ENCODE measurements at places on chromosomes 7 and 10.

- no peak for DNase-seq
Observed at GRCh38 chr10:67618116-67618515, 77.9 kb downstream of the CTNNA3 start.

GRCh38 chr10:119449760-119450461, 92.6 kb downstream of the RGS10 start:
- DNase-seq, result no peak

GRCh38 chr7:133124974-133125373, 43.1 kb upstream of the CHCHD3 start:
- DNase-seq, result no peak

DNA sequence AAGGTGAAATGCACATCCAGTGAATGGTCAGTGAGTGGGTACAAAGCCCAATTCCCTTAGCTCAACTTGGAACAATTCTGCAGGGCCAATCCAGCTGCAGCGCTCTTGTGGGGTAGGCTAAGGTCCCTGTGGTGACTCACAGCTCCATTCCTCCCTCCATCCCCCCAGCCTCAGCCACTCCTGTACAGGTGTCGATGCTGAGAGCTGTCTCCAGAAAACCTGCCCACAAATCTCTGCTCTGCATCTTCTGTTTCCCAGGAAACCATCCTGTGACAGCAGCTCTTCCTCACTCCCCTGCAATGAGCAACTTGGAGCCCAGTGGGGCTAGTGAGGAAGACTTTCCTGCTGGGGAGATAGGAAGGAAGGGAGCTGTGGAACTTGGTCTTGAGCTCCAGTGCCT, 244.7 kb upstream of the GPR26 start:
- no peak for DNase-seq

- no peak for DNase-seq
Observed at GRCh38 chr7:127900141-127900540, 131.1 kb downstream of the LRRC4 start.

Data from CD4-positive, alpha-beta T cell treated with Interleukin-15 for 4 hours (primary cell).